Stimulated activated CD4-positive, alpha-beta T cell treated with anti-CD3 and anti-CD28 coated beads, Interleukin-15, amount 100 ng/mL, for 1 hour (primary cell): ENCODE measurements at places on chromosomes 11 and 22.

GRCh38 chr11:26782220-26782965 is 60.5 kb upstream of the SLC5A12 start:
- DNase-seq: no peak

DNA sequence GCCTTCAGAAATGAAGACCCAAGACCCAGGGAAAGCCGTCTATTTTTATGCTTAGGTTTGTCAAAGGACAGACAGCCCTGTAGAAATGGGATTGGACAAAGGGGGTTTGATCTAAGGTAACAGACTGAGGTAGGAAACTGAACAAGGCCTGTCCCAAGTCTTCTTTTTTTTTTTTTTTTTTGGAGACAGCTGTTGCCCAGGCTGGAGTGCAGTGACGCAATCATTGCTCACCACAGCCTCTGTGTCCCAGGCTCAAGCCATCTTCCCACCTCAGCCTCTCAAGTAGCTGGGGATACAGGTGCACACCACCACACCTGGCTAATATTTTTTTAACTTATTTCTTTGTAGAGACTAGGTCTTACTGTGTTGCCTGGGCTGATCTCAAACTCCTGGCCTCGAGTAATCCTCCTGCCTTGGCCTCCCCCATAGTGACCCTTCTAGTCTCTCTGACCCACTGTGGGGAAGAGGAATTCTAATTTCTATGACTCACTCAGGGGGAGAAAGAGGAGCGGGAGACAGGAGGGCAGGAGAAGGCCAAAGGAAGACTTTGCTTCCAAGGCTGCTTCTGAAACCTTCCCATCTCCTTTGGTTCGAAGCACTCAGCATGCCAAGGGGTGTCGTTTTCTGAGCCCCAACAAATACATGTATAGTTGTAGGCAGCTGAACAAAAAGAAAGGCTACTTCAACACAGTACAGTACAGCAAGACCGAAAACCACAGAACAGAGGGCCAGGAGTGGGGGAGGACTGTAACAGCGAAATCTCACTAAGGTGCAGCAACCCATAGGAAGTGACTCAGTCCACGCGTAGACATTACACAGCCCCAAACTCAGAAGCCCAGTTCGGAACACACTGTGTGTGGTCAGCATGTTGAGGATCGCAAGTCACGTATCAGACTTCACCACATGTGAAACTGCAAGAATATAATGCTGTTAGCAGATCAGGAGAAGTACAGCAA is 872 bp downstream of the TMA7B start:
- DNase-seq: peak; percentile 26

DNA sequence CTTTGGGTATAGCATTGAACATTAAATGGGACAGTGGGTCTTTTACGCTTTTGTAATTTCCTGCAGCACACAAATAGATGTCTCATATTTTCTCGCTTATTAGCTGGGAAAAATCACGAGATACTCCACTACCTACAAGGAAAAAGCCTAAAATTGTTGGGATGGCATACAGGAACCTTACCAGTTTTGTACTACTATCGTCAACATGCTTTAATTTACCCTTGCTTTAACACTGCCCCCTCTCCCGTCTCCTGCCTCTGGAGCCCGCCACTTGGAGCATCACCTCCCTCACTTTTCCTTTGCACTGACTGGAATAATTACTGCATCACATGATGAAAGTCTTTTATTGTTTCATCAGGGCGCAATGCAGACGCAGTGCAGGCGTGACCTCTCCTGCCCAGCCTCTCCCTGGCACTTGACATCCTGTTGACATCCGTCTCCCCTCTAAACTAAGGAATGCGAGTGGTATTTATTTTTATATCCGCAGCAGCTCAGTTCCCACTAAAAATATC is 1.0 kb upstream of the FNBP4 start:
- no peak for DNase-seq

DNA sequence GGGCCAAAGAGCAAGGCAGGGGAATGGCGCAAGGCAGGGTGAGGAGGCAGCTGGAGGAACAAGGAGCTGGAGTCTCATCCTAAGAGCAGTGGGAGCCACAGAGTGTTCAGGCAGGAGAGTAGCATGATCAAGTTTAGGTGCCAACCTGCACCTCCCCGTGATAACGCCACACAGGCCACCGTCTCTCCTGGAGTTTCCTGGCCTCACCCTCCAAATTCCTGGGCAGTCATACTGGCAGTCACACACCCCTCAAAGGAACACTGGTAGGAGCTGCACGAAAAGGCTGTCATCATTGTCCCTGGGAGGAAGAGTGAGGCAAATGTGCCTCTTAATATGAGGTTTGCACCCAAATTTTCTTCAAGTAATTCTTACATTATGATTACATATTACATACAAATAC is 36.3 kb upstream of the RTL6 start:
- no peak for DNase-seq

- no peak for DNase-seq
Measured at GRCh38 chr11:26348776-26349175, 16.8 kb downstream of the ANO3 start.

GRCh38 chr11:13440100-13440855 is 22.7 kb downstream of the BTBD10 start:
- DNase-seq: no peak

GRCh38 chr11:134479206-134480135 is 67.4 kb upstream of the B3GAT1 start:
- no peak for DNase-seq

DNA sequence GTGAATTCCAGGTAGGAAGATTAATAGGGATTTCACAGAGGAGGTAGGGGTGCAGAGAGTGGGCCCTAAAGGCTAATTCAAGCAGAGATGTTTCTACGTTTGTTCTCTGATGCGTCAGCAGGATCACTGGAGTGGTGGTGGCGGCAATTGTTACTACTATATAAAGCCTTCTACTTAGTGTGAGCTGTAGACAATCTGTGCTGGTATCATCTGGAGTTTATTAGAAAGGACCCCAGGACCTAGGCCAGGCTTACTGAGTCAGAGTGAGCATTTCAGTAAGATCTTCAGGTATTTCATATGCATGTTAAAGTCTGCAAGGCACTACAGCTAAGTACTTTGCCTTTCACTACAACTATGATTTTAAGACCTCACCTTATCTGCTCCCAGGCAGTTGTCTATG is 59.5 kb downstream of the USP35 start:
- DNase-seq: no peak
